ENCODE measurements at places on chromosomes 13 and 19. TPM values are rescaled to one million over a fixed set of nuclear protein-coding genes. Genes with fewer than 3 reads are reported as not detected.

Gene IL4I1
- 0.83 TPM for total RNA-seq

DNA sequence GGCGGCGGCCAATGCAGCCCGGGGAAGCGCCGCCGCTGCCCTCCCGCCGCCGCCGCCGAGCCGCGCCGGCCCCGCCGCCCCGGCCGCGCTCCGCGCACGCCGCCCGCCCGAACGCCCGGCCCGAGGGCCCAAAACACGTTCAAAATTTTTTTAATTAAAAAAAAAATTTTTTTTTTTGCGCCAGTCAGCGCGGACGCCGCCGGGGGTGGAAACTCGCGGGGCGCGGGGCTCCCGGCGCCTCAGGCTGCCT, 468 bp downstream of the HMGB1 start:
- peaks cover 27% of the 10 kb centered on the region for H3K36me3 ChIP-seq
- DNase-seq = no peak
- peaks cover 2% of the 10 kb centered on the region for H3K4me1 ChIP-seq
- H3K4me3 ChIP-seq = peak overlapping the region; percentile 96
- no peaks in the 10 kb centered on the region for H3K27me3 ChIP-seq
- peak overlapping the region; percentile 100 for H3K27ac ChIP-seq

GRCh38 chr13:68834375-68834774, 1273.3 kb upstream of the ATXN8OS start:
- no peak overlapping the region for H3K27ac ChIP-seq
- H3K4me3 ChIP-seq = no peak overlapping the region
- H3K36me3 ChIP-seq = no peaks in the 10 kb centered on the region
- no peaks in the 10 kb centered on the region for H3K4me1 ChIP-seq
- no peaks in the 10 kb centered on the region for H3K27me3 ChIP-seq

DNA sequence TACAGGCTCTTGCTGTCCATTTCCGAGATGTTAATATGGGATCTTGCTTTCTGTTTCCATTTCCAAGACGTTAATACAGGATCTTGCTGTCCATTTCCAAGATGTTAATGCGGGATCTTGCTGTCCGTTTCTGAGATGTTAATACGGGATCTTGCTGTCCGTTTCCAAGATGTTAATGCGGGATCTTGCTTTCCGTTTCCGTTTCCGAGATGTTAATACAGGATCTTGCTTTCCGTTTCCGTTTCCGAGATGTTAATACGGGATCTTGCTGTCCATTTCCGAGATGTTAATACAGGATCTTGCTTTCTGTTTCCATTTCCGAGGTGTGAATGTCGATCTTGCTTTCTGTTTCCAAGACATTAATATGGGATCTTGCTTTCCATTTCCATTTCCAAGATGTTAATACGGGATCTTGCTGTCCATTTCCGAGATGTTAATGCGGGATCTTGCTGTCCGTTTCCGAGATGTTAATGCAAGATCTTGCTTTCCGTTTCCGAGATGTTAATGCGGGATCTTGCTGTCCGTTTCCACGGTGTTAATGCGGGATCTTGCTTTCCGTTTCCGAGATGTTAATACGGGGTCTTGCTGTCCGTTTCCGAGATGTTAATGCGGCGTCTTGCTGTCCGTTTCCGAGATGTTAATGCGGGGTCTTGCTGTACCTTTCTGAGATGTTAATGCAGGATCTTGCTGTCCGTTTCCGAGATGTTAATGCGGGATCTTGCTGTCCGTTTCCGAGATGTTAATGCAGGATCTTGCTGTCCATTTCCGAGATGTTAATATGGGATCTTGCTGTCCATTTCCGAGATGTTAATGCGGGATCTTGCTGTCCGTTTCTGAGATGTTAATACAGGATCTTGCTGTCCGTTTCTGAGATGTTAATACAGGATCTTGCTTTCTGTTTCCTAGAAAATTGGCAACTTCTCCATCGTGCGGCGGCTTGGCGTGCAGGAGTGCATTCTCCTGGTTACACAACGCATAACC, 38.3 kb downstream of the PEX11G start:
- H3K4me3 ChIP-seq = no peak overlapping the region
- no peaks in the 10 kb centered on the region for H3K4me1 ChIP-seq
- DNase-seq = no peak
- no peak overlapping the region for H3K27ac ChIP-seq
- no peaks in the 10 kb centered on the region for H3K27me3 ChIP-seq

- no peak overlapping the region for H3K4me3 ChIP-seq
- H3K4me1 ChIP-seq = peaks cover 8% of the 10 kb centered on the region
- no peak for DNase-seq
- H3K36me3 ChIP-seq = no peaks in the 10 kb centered on the region
- no peak overlapping the region for H3K27ac ChIP-seq
- peaks cover 40% of the 10 kb centered on the region for H3K27me3 ChIP-seq
Observed at GRCh38 chr19:5334366-5334739, 6.3 kb downstream of the PTPRS start.

DNA sequence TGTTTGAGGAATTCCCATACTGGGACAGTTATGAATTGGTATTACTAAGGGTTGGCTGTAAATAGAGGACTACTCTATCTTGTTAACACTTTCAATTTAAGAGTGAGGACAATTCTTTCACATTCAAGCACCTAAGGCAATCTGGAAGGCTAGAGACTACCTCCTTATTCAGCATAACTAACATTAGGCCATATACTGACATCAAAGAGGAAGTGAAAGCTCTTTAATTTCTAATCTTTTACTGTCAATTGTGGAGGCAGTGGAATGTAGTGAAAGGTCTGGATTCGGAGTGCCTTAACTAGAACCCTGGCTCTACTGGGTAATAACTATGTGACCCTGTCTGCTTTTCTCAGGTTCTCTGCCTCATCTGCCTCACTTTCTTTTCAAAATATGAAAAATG, 134.0 kb downstream of the UFM1 start:
- H3K27ac ChIP-seq = no peak overlapping the region
- no peak for DNase-seq
- H3K4me3 ChIP-seq = no peak overlapping the region
- H3K36me3 ChIP-seq = no peaks in the 10 kb centered on the region
- no peaks in the 10 kb centered on the region for H3K4me1 ChIP-seq

DNA sequence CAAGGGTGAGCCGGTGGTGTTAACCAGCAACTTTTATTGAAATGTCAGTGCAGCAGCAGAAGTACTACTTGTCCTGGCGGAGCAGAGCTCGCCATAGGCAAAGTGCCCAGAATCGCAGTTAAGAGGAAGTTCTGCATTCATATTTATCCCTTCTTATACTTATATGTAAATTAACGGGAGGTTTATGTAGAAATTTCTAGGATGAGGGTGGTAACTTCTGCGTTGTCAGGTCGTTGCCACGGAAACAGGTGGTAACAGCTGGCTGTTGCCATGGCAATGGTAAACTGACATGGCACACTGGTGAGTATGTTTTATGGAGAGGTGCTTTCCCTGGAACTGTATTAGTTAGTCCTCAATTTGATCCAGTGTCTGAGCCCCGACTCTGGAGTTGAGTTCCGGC, 2494.9 kb upstream of the PCDH20 start:
- DNase-seq = no peak
- H3K4me1 ChIP-seq = no peaks in the 10 kb centered on the region
- H3K27me3 ChIP-seq = no peaks in the 10 kb centered on the region
- no peaks in the 10 kb centered on the region for H3K36me3 ChIP-seq

Data from heart left ventricle (tissue), 16 donors.